ENCODE measurements at places on chromosomes 16 and 17.

- DNase-seq, result no peak
Measured at GRCh38 chr16:46427340-46428107, 193.7 kb downstream of the SHCBP1 start.

DNA sequence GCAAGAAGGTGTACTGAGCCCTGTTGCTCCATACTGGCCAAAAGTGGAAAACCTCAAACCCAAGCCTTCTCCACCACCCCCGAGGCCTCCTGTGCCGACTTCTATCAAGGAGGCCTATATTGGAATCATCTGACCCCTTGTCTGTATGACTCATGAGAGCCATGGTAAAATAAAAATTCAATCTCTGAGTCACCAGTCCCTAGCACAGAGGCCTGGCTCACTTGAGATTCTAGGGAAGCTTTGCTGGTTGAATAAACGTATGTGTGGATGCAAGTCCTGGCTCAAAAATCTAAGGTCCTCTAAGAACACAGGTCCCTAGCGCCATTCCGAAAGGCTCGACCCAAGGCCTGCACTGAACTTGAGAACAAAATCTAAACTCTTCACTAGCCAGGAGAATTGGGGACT is 15.0 kb downstream of the NSMCE1 start:
- no peak for DNase-seq

GRCh38 chr16:17404941-17405689 is 65.6 kb downstream of the XYLT1 start:
- no peak for DNase-seq

GRCh38 chr17:28949185-28950016 is 1.9 kb downstream of the PHF12 start:
- DNase-seq, result peak; percentile 64

- DNase-seq, result no peak
Measured at GRCh38 chr17:57720386-57721035, 24.6 kb downstream of the CCDC182 start.

GRCh38 chr17:50816771-50817751 is 18.3 kb upstream of the WFIKKN2 start:
- peak; percentile 40 for DNase-seq

GRCh38 chr16:56606071-56606475 is 2.3 kb upstream of the MT2A start:
- no peak for DNase-seq

- no peak for DNase-seq
Measured at GRCh38 chr17:39669897-39670735, 1.9 kb downstream of the PNMT start.

DNA sequence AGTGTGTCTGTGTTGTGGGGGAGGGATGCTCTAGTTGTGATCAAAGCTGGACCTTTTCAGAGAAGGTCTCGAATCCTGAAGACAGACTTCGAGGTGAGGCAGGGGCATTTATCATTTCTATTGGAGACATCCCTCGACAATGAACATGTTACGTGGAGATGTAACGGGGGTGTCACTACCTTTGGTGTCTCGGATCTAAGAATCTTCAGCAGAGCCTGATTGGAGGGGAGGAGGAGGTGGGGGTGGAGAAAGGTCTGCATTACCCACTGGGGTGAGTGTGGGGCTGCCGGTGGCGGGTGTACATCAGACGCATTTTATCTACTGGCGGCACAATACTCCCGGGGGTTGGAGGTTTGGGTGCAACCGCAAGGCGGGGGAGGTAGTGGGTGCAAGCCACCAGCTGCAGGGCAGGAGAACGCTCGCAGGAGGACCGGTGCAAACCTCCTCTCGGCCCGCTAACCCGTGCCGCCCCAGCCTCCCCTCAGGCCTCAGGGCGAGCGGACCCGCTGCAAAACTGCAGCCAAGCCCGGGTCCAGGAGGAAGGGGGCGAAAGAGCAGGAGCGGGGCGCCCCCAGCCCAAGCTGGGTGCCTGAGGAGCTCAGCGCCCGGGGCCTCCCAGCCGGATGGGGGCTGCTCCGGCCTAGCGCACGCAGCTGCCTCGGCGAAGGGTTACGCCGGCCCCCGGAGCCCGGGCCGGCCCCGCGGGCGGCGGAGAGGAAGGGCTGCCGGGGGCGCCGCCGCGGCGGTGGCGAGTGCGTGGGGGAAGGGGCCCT is 735 bp downstream of the ZNF652 start:
- DNase-seq, result peak; percentile 47

DNA sequence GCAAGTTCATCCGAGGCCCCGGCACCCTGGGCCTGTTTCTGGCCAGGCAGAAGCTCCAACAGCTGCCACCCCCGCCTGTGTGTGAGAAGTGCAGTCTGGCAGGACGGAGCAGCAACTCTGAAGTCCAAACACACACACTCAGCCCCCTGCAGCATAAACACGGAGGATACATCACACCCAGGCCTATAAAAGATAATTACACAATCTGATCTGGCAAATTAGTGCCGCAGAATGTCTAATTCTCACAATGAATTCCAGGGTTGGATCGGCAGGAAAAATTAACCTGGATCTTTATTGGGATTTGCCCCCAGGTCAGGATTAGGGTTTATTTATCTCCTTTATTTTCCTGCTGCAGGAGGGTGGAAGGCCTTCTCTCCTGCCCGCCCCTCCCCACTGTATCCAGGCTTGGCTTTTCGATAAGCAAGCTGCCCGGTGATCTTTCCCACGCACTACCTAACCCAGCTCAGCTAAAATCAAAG is 311.4 kb downstream of the SOX9 start:
- DNase-seq, result no peak

DNA sequence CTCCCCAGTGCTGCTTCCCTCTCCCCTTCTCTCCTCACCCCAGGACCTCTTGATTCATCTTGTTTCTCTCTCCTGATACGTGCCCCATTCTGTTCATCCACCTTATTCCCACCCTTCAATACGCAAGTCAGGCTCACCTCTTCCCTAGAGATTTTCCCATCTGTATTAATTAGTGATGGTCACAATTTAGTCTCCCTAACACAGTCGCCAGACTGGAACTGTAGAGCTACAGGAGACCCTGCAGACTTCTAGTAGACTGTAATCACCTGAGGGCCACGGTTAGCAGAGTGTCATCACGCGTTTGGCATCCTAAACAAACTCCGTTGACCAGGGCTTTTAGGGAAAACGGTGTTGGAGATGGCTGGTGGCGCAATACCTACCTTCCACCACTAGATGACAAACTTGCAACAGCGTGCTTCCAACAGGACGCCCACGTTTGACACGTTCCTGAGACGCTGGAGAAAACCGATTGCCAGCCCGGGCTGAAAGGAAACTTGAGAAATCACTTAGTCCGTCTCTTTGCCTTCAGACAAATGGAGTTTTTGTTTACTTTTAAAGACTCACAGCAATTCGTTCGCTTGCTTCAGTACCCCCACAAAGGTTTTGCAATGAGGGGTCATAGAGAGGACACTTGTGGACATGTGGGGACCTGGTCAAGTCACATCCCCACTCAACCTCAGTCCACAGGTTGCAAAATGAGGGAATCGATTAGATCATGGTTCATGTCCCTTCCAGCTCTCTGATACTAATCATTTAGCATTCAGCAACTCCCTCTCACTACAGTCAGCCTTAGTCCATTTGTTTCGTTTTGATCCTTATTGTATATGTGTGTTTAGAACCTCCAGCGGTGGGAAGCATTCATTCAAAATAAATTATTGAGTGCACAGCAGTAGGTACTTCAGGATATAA is 20.6 kb downstream of the MYL4 start:
- DNase-seq, result peak; percentile 66

DNA sequence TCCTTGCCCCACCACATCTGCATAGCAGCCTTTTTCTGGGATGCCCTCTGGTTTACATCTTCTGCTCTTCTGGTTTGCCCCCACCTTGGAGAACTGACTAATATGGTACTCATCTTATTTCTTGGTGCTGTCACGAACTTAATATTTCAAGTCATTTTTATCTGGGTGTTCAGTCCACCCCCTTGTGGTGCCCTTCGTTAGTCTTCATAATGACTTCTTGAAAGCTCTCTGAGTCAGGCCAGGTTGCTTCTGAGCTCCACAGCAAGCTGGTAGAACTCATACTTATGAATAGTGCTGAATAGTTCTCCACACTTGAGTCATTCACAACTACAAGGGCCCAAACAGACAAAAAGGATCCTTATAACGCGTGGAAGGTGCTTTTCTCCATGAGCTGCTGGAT is 35.8 kb upstream of the TEKT3 start:
- no peak for DNase-seq

GRCh38 chr17:28928061-28928460 is 23.3 kb downstream of the PHF12 start:
- DNase-seq, result no peak

DNA sequence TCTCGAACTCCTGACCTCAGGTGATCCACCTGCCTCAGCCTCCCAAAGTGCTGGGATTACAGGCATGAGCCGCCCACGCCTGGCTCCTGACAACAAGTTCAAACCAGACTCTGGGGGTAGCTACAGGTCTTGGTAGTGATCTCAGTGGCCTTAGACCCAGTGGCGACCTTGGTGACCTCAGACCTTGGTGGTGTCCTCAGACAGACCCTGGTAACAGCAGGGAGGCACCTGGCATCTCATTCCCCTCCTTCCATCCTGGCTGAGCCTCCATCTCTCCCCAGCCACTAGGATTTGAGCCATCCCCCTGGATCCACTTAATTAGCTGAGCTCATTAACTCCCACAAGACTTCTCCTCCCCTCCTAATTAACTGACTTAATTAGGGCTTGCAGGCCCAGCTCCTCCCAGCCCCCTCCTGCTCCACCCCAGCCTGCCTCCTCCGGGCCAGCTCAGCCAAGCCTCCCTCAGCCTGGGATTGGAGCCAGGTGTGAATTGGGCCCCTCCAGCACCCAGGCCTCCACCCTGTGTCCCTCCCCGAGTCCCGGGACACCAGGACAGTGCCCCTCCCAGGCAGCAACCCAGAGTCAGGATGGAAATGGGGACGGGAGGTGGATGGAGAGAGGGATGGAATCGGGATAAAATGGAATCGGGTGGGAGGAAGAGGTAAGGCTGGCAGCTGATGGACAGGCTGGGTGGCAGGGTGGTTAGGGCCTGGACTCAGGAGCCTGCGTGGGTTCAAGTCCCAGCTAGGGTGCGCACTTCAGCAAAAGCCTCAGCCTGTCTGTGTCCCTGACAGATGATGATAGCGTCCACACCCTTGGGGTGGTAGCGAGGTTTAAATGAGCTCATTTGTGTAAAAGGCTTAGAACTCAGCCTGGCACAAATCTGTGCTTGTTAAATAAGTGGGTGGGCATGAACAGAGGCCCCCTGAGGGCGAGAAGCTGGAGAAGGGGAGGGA is 11.2 kb upstream of the SBK1 start:
- no peak for DNase-seq

Measured in activated T-cell treated with anti-CD3 and anti-CD28 coated beads for 48 hours (primary cell).